ENCODE measurements at places on chromosomes 7 and 10. TPM values are rescaled to one million over a fixed set of nuclear protein-coding genes. Genes with fewer than 3 reads are reported as not detected.

HPSE2 gene
- not detected for total RNA-seq

TLL2 gene
- total RNA-seq: not detected

- DNase-seq: no peak
These were observed 200.3 kb upstream of the LYZL2 start for GRCh38 chr10:30829901-30830300.

DNA sequence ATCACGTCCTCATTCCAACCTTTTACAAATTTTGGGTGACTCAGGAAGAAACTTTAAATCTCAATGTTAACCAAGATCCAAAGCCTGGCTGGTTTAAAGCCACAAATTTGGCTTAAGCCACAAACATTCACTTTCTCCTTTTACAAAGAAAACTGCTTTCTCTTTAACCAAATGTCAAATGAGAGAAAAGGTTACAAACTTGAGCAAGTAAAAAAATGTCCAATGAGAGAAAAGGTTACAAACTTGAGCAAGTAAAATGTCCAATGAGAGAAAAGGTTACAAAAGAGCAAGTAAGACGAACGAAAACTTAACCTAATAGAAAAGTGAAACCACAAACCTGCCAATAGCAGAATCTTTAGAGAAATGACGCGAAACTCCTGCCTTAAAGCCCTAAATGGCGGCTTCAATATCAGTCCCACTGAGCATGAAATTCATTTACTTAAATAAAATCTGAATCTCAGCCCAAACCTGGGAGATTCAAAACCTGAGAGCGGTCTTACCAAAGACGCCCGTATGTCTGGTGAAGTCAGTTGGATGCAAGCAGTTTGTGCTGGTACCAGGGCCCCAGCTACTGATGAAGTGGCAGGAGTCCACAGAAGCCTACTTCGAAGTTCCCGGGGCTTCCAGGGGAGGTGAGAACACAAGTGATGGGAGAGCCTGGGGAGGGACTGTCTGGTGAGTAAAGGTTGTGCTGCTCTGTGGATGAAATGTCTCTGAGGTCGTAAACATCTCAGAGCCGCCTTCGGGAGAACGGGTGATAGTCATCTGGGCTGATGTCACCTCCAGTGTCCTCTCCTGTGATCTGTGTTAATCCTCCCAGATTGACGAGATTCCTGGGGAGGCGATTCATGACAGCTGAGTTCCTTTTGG is 74.6 kb downstream of the PAXIP1 start:
- DNase-seq: peak; percentile 94

GRCh38 chr7:2071133-2071832 is 161.5 kb downstream of the MAD1L1 start:
- no peak for DNase-seq

GRCh38 chr7:54591404-54592386 is 49.5 kb downstream of the VSTM2A start:
- DNase-seq: no peak

Measured in CD4-positive, alpha-beta memory T cell (primary cell).